Neural crest cell (in vitro differentiated cells): ENCODE measurements at places on chromosomes 5 and 9.

DNA sequence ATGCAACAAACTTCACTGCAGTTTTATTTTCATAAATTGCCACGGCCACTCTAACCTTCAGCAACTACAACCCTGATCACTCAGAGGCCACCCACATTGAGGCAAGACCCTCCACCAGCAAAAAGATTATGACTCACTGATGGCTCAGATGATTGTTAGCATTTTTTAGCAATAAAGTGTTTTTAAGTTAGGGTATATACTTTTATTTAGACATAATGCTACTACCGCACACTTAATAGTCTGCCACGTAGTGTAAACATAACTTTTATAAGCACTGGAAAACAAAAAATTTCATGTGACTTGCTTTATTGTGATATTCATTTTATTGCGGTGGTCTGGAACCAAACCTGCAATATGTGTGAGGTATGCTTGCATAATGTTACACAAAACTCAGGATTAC, 257.9 kb downstream of the ZSWIM6 start:
- DNase-seq, result no peak

DNA sequence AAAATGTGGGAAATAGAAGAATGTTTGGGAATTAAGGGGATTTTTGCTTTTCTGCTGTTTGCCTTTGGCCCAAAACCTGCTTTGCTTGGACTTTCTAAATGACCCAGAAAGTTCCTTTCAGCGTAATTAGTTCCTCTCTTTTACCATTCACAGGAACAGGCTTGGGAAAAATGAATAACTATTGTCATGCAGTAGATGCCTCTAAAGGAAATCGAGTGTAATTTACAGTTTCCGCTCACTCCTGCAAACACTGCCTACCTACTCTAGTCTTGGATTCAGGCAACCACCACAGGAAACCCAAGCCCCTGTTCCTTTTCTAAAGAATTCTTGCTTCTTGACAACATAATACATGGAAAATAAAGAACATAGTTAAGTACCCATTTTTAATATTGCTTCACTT, 25.0 kb downstream of the TTC23L start:
- DNase-seq, result no peak

DNA sequence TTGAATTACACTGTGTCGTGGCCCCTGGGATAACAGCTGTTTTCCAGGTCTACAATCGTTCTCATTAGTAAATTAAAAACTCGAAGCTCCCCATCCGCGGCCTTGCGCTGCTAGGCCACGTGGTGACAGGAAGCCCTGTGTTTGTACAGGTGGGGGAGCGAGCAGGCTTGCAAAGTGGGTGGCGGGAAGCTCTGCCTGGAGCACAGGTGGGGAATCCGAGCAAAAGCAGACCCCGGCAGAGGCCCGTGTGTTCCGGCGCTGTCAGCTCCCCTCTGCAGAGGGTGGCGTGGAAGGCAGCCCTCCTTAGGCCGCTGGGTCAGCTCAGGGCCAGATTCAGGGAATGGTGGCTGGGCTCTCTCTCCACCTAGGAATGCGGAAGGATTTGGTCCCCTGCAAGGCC, 59.5 kb upstream of the ERCC6L2 start:
- no peak for DNase-seq

DNA sequence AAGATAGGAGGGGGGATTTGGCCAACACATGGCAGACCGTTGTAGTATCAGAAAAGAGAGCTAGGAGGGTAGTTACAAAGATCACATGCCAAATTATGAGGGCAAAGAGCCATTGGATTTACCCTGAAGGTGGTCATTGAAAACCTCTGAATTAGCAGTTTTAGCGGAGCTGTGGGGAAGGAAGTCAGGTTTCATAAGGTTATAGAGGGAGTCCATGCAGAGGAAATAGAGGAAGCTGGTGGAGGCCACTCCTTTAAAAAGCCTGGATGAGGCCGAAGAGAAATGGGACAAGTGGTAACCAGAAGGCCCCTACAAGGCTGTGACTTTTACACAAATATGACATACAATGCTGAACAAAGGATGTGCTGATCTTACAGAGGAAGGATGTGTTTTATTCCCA, 13.2 kb downstream of the DOCK8 start:
- DNase-seq, result no peak

DNA sequence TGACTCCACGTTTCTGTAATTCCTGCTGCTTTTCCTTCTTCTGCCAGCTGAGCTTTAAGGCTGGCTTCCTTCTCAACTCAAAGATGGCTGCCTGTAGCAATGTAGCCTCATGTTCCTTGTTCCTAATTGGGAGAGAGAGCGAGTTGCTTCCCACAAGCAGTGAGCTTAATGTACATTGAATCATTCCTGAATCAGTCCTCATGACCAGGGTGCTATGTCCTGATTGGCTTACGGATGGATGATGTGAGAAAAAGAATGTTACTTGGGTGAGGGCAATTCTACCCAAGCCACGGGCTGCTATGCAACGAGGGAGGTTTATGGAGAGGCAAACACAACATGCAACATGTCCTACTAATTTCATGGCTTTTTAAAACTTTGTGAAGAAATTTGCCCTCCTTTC, 356.2 kb downstream of the RASEF start:
- DNase-seq, result no peak

DNA sequence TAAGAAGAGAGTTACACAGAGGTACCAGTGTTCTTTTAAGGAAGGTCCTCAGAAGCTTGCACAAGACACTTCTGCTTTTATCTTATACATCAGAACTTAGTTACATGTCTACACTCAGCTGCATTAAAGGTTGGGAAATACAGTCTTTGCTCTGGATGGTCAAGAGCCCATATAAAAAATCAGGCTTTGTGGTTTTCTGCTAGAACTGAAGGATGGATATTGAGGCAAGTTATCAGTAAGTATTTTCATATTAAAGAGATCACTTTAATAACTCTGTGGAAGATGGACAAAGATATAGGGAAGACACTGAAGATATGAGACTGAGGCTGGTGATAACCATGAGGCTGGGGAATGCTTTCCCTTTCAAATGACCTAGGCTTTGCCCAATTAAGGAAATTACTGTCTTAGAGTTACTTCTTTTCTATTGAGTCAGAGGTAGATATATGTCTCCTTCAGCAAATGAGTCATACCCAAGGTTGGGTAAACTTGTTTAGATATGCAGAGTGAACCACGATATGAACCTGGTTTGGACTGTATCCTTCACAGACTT, 87.0 kb upstream of the TNC start:
- DNase-seq, result no peak
